GM12892 (cell line): ENCODE measurements at places on chromosomes 5 and 9.

DNA sequence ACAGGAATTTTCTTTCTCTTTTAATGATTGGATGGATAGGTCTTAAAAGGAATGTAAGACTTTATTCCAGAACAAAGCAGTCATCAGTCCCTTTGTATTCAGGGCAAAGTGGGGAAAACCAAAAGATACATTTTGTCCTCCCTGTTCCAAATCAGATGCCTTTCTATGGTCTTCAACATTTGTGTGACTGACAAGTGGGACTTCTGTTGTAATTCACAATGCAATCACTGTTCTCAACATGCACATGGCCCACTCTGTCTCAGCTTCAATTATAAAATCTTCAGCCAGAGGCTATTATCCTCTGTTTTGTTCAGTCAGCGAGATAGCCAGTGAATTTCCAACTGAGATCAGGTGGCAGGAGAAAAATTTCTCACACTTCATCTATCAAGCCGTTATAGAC lies 95.5 kb upstream of the ERBIN start:
- DNase-seq: no peak

GRCh38 chr5:150263801-150264621 lies 25.6 kb downstream of the CAMK2A start:
- no peak for DNase-seq

- DNase-seq: no peak
Observed at GRCh38 chr5:92640340-92640739, 940.7 kb downstream of the NR2F1-AS1 start.

- no peak for DNase-seq
Observed at GRCh38 chr5:68233075-68233474, 17.5 kb downstream of the PIK3R1 start.
